ENCODE measurements at places on chromosomes 1 and 21.
A peak's percentile ranks its signal among the peaks of the same experiment; 100 is the strongest.

DNA sequence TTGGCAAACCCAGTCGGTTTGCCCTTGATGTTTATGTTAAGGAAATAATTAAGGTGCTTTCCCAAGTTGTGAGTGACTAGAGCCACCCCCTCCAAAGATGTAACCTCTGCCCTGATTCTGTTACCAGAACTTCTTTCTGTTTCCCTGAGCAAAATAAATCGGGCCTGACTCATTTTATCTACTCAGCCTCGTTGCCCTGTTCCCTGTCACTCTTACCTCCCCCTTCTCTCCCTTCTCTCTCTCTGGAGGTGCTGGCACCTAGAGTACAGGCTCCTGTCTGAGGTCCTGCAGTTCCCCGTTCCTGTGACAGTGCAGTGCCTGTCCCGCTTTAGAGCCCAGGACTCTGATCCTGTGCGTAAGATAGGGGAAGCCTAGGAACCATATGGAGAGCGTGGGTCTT, 35.4 kb downstream of the CXADR start:
- DNase-seq, result peak; percentile 7

DNA sequence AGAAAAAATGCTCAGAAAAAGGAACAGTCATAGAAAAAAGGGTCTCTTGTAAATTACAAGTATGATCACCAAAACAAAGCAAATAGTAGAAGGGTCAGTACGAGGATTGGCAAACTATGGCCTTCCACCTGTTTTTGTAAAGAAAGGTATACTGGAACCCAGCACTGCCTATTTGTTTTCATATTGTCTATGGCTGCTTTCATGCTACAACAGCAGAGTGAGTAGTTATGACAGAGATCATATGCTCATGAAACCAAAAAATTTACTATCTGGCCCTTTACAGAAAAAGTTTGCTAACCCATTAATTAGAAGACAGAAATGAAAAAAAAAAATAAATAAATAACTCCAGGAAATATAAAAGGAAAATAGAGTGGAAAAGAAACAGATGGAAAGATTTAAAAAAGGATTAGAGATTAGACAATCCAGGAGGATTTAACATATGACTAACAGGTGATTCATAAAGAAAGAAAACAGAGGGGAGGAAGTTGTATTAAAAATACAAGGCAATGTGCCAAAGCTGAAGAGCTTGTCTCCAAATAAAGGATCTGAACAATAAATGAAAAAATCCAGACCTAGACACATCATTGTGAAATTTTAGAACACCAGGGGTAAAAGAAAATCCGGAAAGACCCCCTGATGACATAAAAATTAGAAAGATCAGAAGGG, 108.5 kb upstream of the SERTAD4 start:
- peak; percentile 17 for DNase-seq

DNA sequence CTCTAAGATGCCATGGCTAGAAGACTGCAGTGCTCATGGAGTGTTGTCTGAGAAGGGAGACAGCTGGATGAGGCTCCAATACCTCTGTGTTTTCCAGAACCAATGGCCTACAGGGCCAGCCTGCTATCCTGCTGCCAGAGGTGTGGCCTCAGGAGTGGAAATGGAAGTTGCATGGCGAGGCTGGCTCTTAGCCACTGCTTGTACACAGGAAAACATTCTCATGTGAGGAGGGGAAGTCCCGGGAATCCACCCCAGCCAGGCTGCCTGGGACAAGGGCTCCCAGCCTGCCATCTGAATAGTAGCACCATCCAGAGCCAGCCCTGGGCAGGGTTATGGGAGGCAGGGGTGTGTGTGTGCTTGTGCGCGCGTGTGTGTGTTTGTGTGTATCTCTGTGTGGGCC, 56.5 kb downstream of the SDC3 start:
- peak; percentile 87 for DNase-seq

- DNase-seq, result peak; percentile 74
Observed at GRCh38 chr1:70441392-70442035, 30.4 kb downstream of the CTH start.

DNA sequence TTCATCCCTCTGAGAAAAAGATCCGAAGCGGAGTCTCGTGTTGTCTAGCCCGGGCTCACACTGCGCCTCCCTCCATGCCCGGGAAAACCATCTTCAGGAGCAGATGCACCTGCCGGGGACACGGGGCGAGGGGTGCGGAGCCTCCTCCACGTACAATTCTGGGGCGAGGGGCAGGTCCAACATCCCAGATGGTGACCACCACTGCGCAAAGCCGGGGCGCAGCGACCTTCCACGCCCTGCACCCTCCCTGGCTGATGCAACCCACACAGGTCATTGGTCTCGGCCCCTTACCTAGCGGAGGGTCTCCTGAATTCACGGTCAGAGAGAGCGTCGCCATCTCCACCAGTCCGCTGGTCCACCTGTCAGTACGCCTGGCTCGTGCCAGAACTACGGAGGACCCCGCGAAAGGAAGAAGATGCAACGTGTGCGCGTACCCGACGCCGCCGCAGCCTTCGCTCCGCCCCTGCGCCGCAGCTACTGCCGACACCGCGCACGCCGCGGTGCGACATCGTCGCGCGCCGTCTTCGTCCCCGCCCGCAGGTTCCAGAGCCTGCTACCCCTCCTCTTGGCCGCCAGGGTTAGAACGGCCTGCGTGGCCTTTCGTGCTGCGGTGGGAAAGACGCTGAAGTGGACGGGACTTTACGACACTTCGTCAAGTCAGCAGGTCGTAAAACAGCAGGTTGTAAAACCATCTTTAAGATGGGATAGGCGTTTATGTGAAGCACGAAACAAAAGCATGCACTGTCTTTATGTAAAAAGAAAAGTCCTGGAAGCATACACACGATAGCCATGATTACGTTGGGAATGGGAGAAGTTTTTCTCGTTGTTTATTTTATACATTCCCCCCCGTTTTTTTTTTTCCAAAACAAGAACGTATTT, at the start of gene EPRS1:
Gene EPRS1, minus strand, starts transcription at position 454 of the 879 bp plus-strand sequence. Its CDS starts 117 bp downstream, at position 337.
- DNase-seq, result peak; percentile 99

Measured in dermis blood vessel endothelial cell (primary cell).